ENCODE measurements at places on chromosomes 5 and 9.

DNA sequence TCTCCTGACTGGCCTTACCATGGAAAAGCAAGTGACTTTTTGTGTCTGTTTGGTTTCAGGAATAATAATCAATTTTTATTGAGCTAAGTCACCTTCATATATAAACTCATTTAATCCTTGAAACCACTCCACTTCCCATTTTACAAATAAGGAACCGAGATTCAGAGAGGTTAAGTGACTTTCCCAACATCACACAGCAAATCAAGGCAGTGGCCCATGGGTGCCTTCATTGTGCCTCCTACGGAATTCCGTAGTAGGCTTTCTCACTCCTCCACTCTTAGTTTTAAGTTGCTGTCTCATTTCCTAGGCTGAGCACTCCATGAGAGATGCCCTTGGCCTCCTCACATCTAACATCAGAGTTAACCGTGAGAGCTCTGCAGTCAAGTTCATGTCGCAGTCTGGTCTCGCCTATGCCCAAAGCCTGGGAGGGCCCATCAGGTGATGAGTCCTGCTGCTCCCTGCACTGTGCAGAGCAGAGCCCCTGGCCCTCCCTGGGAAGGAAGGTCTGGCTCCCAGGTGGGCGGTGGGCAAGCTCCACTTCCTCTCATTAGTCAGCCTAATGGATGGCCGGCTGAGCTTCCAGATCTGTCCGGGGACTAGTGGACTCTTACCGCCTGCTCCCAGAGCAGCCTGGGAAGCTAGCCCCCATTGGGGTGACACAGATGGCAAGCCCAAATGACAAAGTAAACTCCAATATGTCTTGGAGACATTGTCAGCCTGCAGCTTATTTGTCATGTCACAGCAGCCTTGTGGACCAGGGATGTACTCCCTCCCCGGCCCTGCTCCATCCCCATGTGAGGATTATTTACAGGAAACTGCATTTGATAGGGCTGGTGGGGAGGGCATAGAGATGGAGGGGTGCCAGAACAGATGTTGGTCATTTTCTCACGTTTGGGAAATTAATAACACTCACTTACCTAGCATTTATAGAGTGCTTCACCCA is 123.4 kb downstream of the MVB12B start:
- DNase-seq, result no peak

DNA sequence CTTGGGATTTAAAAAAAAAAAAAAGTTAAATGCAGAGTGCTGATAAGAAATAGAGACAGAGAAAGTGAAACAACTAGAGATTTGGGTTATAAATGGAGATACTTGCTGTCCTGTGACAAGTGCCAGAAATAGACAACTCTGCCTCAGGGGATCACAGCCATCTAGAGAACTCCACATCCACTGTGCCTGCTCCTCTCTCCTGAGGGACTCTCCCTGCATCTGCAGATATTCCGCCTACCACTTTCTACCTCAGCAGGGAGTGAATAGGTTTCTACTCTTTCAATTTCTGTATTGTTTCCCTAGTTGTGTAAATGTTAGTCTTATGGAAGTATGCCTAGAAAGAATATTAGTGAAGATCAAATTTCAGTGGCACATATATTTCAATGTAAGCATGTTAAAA is 307.2 kb downstream of the HTR1A start:
- DNase-seq, result no peak

GRCh38 chr9:136324501-136325300 is 2.6 kb upstream of the GPSM1 start:
- DNase-seq, result no peak

DNA sequence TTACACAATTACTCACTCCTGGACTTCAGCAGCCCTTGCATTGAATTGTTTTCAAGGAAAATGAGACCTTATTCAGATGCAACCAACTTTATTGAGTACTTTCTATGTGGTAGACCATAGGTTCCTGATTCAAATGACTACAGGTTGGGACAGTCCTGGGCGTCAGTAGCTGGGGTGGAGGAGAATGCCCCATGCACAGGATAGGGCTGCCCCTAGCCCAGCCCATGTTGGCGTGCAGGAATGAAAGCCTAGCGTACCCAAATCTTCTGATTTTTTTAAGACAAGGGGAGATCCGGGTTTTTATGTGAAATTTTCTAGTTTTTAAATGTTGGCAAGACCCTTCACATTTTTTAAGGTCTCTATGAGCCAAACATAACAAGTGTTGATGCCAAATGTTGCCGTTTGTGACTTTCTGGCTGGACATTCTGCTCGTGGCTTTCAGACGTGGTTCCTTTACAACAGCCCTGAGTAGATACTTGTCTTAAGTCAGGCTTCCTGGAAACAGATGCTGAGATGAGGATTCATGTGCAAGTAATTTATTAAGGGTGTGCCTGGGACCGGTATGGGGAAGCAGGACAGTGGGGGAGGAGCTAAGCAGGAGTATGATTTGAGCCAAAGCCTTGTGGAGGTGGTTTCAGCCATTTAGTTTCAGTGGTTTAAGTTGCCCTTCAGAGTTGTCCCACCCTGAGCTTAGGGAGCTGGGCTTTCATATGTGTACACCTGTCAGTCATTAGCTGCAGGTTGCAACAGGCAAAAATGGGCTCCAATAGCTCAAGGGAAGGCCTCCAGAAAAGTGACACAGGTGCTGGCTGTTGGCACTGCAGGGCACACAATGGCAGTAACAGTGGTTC is 154.1 kb downstream of the NTRK2 start:
- no peak for DNase-seq

GRCh38 chr9:110329639-110330230 is 7.9 kb downstream of the TXNDC8 start:
- DNase-seq, result no peak

- DNase-seq, result no peak
Measured at GRCh38 chr5:149497357-149497756, 53.9 kb downstream of the CSNK1A1 start.

GRCh38 chr5:1526681-1527131 is 2.9 kb upstream of the LPCAT1 start:
- DNase-seq, result no peak

GRCh38 chr5:149063896-149064478 is 1.1 kb upstream of the SH3TC2 start:
- no peak for DNase-seq

GRCh38 chr5:124901081-124901480 is 154.6 kb upstream of the ZNF608 start:
- no peak for DNase-seq

- no peak for DNase-seq
Measured at GRCh38 chr9:137785704-137786161, 91.8 kb upstream of the CACNA1B start.

GRCh38 chr5:55033568-55033967 is 9.5 kb downstream of the GZMK start:
- no peak for DNase-seq

DNA sequence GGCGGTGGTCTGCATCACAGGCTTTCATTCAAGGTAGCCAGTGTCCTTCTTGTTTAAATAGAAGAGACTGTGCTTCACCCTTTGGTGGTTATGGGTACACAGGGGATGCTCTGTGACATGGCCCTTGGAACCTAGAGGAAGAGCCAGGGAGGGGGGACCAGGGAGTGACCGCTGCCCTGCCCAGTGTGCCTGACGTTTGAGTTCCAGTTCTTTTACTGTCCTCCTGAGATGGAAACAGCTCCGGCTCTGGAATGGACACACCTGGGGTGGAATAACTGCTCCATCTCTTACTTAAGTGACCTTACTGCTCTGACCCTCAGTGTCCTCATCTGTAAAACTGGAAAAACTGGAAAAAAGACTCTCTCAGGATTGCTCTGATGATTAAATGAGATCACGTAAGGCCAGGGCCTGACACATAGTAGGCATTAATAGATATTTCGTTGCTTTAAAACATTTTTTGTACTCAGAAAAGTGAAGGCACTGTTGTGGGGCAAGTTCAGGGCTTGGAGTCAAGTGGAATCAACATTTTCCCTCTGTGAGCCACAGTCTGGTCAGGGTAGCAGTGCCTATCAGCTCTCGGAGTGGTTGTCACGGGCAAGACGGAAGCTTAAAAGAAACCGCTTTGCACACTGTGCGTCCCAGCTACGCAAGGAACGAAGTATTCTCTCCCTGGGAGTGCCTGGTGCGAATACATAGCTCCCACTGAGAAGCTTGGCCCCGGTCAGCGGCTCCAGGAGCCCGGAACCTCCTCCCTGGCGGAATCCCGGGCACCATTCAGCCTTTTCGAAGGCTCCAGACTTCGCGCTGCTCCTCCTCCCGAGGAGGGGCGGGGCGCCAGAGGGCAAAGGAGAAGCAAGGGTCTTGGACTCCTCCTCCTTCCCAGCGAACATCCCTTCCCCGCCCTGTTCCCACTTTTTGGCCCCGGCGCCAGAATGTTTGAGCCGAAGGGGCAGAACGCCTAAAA is 5.8 kb downstream of the POU4F3 start:
- no peak for DNase-seq

DNA sequence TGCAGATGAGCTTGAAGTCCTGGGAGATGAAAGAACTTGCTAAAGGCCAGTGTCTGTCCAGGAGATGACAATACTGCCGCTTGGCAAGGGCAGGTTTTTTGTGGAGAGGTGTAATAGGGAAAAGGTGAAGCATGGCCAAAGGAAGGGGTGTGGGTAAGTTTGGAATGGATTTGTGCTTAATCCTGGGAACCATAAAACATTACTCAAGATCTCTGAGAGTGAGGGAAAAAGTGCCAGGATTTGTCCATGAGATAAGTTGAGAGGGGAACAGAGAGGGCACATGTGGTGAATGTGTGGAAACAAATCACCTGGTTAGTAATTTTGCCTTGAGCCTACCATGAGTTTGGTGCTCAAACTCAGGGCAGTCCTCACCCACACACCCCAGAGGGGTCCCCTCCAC is 108.8 kb upstream of the CD180 start:
- DNase-seq, result no peak

DNA sequence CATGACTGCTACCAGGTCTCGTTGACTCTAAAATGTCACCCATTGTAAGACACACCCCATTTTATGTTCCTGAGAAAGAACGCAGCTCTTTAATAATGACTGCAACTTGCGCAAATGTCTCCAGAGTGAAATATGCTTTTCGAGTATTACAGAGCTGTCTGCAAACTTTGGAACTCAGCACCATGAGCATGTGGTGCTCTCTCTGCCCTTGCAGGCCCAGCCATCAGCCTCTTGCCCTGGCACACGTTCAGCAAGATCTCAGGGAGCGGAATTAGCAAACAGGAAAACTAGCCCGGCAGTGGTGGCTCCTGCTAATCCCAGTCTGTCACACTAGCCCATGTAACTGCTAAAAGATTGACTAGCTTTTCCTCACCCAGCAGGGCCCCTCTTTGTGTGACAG is 114.5 kb upstream of the SLC1A3 start:
- no peak for DNase-seq

DNA sequence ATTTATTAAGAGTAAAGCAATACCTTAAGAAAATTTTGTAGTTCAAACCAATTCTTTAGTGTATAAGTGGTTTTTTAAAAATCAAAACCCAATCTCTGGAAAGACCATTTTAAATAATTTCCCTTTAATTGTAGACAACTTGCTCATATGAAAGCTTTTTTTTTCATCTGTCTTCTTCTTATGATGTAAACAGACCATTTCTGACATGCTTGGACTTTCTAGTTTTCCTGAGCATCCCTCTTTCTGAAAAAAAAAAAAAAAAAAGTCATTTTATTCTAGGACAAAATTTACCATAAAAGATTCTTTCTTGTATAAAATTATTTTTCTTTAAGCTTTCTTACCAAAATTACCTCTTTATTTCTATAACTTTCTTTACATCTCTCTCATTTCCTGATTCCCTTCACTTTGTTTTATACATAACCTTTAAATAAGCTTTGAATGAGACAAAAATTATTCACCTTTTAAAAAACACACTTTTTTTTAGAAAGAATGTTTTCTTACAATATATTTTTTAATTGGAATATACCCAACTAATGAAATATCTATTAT is 67.5 kb downstream of the COL15A1 start:
- DNase-seq, result no peak
